A549 treated with CORT108297 at 1 μM for 4 hours (cell line): ENCODE measurements at places on chromosomes 1 and 21. TPM values are rescaled to one million over a fixed set of nuclear protein-coding genes. Genes with fewer than 3 reads are reported as not detected.

Gene PRKAA2
- 2.2 to 2.8 TPM (median 2.7 TPM) in 5 replicates for total RNA-seq

Gene SLAMF1
- total RNA-seq = not detected in 5 replicates

Gene WLS
- 17.4 to 24.2 TPM (median 18.8 TPM) in 5 replicates for total RNA-seq

Gene GUCA2B
- total RNA-seq = 0.73 TPM in 1 of 5 replicates, not detected in the others
